ENCODE measurements at places on chromosomes 6 and 20.
A peak's percentile ranks its signal among the peaks of the same experiment; 100 is the strongest.

GRCh38 chr6:10962673-10963072, 75.8 kb downstream of the SYCP2L start:
- DNase-seq: no peak

DNA sequence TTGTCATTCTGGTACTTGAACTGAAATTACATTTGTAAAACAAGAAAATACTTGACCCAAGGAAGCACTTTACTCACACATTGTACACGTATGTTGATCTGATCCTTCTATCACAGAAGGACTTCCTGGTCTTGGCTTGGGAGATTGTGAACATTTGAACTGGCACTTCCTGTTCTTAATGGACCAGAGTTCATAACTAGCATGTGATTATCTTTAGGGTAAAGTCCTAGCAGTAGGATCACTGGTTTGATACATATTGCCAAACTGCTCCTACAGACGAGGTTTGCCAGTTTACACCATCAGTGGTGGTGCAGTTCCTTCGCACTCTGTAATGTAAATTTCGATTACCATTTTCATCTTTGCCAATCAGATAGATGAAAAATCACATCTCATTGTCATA, 12.7 kb downstream of the HECA start:
- DNase-seq: no peak

GRCh38 chr6:33198853-33199436, 1.5 kb downstream of the RXRB start:
- no peak for DNase-seq

GRCh38 chr20:1526896-1527295, 30.6 kb downstream of the SIRPD start:
- no peak for DNase-seq

GRCh38 chr6:163916315-163917081, 502.0 kb downstream of the QKI start:
- DNase-seq: no peak

DNA sequence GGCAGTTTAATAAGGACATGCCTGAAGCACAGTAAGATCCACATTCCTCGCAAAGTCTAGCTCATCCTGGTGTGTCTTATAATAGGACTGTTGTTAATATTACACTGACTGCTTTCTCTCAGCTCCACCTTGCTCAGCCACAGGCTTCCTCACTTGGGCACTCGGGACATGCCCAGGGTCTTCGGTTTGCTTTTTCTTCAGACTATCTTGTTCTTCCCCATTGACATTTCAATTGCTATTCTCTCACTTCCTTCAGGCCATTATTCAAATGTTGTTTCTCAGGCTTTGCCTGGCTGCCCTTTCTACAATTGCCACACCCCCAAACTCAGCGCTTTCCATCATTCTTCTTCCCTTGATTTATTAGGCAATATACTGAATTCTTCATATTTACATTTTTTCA, 274.8 kb upstream of the RGS17 start:
- DNase-seq: no peak

DNA sequence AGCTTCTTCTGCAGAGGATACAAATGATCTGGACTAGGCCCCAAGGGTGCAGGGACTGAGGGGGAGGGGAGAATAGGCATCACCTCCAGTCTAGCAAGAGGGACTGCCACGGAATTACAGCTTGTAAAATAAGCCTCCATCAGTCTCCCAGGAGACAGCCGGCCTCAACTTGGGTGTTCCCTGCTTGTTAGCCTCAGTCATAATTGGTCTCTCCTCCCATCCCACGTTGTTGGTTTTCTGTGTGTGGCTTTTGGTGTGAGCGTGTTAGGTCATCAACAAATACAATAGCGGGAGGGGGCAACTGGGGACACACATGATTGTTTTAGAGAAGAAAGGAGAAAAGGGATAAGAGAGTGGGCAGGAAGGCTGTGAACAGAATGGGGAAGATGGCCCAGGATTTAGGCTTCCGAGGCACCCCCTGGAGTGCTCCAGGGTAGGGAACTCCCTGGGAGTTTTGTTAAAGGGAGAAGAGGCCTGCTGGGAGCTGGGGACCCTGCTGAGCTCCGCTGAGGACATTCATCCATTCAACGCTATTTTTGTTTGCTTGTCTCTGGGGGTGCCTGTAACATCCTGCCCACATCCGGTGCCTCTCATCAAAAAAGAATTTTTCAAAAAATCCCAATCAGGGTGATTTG, 9.2 kb downstream of the FOXA2 start:
- no peak for DNase-seq

- DNase-seq: no peak
Observed at GRCh38 chr20:6094063-6094462, 28.8 kb downstream of the FERMT1 start.

DNA sequence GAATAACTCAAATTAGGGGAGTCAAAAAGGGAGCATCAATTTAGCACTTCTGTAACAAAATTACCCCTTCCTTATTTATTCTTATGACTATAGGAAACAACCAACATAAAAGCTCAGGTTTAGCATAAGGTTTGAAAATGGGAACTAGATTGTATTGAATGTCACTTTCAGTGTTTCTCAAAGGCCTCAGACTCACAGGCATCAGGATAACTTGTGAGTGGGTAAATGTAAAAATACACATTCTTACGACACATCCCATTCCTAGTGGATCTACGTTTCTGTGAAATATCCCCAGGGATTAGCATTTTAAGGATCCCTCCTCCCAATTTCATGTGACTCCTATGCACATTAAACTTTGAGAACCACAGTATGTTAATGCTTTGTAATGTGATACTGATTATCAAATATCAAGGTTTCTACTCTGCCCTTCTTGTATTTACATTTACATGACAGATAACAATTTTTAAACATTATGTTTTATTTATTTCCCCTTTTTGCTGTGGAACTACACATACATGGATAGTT, 114.8 kb downstream of the HS3ST5 start:
- DNase-seq: no peak

DNA sequence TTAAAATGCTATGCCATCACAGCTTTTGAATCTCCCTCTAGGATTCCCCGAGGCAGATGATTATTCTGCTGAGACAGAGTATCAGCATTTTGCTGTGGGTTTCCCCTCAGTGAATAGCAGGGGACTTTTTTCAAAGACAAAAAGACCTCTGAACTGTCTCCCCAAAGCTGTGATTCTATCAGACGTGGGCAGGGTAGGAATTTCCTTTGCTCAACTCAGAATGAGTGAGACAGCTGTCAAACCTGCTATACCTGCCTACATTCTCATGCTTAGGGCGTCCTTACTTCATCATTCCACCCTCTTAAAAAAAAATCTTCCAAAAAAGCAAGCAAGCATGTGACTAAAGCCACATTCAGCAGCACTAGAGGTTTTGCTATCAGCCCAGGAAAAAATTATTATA, 147.6 kb upstream of the FAM83B start:
- no peak for DNase-seq

DNA sequence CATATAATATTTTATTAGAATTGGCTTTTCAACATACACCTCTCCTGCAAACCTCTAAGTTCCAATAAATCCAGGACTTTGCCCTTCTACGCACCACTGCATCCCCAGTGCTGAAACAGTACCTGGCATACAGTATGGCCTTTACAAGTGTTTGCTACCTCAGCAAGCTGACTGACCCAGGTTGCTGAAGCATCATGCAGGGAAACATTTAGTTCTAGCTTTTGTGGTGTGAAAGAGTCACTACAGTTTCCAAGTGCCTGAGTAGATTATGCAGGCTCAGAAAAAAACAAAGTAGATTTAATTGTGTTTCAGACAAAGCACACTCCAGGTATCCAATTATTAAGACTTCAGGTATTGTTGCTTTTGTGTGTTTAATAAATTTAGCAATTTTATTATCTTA, 614.2 kb upstream of the NRSN1 start:
- no peak for DNase-seq

DNA sequence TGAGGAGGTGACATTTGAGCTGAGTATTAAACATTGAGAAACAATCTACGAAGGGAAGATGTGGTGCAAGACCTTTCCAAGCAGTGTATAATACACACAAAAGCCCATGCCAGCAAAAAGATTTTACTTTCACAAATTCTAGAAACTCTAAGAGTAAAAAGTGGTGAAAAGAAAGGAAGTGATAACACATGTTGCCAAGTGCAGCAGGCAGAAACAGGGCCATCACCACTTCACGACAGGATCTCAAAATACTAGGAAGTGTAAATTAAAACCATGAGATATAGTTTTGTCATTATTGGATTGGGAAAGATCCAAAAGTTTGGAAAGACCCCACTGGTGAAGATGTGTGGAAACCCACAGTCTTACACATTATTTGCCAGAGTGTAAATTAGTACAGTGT, 1.7 kb upstream of the ENTPD6 start:
- DNase-seq: no peak

DNA sequence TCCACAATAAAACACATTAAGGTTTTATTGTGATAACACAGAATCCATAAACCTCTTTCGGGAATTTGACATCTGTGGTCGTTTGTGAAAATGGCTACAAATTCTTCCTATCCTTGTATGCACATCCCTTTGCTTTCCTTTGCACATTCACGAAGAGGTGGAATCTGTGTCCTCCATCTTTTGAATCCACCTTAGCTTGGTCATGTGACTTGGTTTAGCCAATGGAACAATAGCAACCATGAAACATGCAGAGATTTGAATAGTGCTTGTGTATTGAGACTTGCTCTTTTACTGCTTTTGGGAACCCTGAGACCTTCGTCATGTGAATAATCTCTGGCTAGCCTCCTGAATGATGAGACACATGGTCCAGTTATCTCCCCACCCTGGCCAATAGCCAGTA, 49.7 kb upstream of the NOP56 start:
- no peak for DNase-seq

DNA sequence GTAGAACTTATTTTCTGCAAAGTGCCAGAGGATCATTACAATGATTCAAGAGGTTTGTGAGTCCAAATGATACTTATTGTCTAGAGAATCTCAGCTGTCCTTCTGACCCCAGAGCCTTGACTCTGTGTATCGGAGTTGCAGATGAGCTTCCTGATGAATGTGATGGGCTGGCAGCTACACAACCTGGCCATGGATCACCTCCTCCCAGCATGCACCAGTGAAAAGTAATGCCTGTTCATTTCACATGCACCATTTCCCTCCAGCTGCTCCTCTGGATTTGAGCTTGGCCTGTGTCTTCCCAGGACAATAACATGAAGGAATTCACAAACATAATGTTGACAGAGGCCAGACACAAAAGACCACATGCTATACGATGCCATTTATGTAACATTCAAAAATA, 30.0 kb downstream of the SNHG17 start:
- no peak for DNase-seq

- DNase-seq: no peak
Observed at GRCh38 chr6:41577356-41578216, 31.4 kb downstream of the FOXP4 start.

DNA sequence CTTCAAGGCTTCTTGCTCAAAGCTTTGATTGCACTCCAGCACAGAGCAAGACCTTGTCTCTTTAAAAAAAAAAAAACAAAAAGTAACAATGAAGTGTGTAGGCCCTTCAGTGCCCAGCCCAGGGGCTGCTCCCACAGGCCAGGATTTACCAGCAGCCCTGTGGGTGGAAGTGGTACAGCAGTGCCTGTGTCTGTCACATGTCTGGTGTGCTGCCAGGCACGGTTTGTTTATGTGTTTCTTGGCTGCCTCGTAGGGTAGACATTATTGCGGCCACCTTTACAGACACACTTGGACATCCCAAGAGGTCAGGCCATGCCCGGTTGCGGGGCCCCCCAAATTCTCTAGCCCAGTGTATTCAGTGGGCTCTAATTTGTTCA, 12.7 kb downstream of the DYNLRB1 start:
- no peak for DNase-seq

GRCh38 chr6:9795880-9796279, 619.0 kb downstream of the TFAP2A start:
- no peak for DNase-seq

GRCh38 chr6:46310196-46310595, 139.4 kb upstream of the ENPP5 start:
- DNase-seq: no peak

DNA sequence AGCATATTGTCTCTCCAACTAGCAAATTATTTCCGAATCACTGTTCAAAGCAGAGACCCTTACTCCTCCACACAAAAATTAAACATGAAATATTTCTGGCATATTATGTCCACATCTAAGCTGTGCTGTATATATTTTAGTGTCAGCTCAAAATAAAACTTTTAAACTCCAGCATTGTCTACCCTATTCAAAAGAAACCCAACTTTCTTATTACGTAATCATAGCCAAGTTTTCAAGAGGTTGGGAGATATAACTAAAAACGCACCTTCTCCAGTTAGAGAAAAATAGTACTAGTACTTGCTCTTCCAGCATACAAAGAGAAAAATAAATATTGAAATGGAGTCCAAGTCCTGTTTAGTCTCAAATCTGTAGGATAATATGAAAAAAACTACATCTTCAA, 24.1 kb upstream of the TFAP2D start:
- no peak for DNase-seq

- peak; percentile 5 for DNase-seq
Observed at GRCh38 chr6:55875400-55875799, at the start of gene BMP5. Gene BMP5, minus strand, starts transcription at chr6:55875590. Its CDS starts 725 bp downstream, at chr6:55874865.
